Cortex of kidney (tissue), 1 donor: ENCODE measurements at places on chromosomes 3 and 15.

DNA sequence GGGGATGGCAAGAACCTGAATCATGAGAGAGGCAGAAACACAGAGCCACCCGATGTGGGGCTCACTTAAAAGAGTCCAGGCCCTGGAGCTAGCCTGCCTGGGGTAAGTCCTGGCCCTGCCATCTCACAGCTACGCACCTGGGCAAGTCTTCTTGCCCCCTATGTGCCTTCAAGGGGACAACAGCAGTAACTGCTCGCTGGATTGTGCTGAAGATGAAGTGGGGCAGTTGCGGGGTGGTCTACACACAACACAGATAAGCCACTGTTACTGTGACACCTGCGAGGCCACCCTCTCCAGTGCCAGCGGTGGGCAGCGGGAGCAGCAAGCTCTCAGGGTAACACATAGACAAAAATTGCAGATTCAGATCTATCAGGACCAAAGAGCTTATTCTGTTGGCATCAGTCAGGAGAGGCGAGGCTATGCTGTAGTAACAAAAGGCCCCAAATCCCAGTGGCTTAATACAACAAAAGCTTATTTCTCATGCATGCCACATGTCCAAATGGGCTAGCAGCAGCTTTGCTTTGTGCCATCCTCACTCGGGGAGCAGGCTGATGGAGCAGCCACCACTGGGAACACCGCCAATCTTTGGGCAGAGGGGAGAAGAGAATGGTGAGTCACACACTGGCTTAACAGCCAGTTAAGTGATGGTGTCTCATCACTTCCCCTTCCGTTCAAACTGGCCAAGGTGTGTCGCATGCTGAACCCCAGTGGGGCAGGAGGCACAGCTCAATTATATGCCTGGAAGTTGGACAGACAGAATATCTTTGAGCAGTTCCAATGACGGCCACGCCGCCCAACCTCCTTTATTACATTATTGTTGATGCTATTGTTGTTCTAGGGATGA is 78.3 kb downstream of the WNT7A start:
- DNase-seq, result no peak

GRCh38 chr3:175743733-175744400 is 884.7 kb downstream of the NAALADL2 start:
- no peak for DNase-seq

DNA sequence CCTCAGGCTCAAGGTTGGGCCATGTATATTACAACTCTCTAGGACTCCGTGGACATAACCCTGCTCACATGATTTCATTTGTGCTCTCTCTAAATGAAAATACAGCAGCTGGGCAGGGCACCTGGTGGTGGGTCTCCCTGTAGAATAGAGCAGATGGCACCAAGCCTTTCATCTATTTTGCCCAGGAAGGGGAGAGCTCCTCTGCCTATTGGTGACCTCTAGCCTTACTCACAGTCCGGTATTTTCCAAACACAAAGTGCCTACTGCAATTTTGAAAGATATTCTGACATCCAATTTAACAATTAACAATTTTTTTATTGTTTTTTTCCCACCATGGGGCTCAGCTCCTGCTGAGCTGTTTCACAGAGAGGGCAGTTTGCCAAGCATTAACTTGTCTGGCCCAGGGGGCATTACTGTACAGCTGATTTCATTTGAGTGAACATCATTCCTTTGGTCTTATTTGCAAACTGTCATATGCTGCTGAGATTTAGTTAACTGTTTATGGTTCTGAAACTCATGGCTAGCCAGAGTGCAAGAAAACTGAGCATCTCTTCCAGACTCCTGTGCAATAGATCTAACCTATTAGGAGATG is 474.0 kb downstream of the EPHB1 start:
- no peak for DNase-seq

DNA sequence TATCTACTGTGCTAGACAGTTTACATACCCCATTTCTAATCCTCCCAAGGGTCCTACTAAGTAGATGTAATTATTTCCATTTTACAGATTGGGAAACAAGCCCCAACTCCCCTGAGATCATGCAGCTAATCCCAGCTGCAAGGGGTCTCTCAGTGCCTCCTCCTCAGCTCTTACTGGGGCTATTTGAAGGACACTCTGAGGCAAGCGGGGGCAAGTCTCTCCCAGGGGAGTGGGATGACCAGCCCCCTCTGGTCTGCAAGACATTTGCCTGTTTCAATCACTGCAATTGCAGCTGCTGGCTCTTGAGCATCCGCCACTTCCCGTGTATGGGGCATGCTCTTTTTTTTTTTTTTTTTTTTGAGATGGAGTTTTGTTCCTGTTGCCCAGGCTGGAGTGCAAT is 11.4 kb downstream of the LAMP3 start:
- DNase-seq, result no peak

- DNase-seq, result no peak
Observed at GRCh38 chr3:58798312-58798711, 131.7 kb upstream of the FAM3D start.

DNA sequence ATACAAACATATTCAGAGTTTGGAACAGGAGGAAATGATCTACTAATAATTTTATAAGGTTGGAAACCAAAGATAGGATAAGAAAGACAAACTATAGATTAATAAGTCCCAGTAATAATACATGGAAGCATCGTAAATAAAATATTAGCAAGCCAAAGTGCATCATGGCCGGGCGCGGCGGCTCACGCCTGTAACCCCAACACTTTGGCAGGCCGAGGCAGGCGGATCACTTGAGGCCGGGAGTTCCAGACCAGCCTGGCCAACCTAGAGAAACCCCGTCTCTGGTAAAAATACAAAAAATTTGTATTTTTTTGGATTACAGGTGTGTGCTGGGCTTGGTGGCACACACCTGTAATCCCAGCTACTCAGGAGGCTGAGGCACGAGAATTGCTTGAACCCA is 14.9 kb downstream of the MUC4 start:
- no peak for DNase-seq

- no peak for DNase-seq
Observed at GRCh38 chr15:61743345-61743909, 316.8 kb downstream of the VPS13C start.

- DNase-seq, result no peak
Observed at GRCh38 chr15:87212041-87212440, 1044.5 kb downstream of the NTRK3 start.

DNA sequence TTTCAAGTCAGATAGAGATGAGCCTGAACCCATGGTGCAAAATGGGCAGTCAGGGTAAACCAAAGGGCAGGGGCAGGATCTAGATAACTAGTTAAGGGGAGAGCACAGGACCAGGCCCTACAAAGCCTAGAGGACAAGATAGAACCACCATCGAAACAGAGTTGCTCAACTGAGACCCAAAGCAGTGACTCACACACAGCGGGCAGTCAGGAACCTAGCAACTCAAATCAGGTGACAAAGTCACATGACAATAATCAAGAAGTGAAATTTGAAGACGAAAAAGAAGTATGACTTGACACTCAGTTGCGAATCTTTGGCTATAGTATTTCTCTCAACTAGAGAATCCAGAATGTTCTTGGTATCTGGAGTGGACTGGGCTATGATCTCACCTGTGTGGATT is 136.0 kb upstream of the PTPRG start:
- no peak for DNase-seq

GRCh38 chr3:177221744-177222143 is 24.5 kb upstream of the TBL1XR1 start:
- no peak for DNase-seq
